ENCODE measurements at places on chromosomes 5 and 9.

DNA sequence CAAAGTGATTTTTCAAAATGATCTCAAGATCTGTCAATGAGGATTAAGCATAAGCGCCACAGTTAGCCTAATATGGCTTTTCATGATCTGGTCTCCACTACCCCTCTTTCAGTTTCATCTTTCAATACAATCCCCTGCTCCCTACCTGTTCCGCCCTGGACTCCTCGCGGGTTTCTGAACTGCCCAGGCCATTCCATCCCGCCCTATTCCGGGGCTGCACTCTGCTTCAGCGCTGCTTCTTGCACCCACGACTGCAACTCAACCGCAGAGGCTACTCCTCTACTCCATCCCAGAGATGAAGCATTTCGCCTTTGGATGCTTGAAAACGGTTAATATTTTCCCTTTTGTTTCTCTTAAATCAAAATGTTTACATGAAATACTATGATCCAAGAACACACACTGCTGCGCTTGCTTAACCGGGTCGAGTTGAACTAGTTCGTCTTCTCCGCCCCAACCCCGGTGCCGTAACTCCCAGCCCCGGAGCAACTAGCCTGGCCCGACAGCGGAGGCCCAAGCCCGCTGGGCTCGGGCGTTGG is 716 bp upstream of the OTULIN start:
- peak; percentile 22 for DNase-seq

DNA sequence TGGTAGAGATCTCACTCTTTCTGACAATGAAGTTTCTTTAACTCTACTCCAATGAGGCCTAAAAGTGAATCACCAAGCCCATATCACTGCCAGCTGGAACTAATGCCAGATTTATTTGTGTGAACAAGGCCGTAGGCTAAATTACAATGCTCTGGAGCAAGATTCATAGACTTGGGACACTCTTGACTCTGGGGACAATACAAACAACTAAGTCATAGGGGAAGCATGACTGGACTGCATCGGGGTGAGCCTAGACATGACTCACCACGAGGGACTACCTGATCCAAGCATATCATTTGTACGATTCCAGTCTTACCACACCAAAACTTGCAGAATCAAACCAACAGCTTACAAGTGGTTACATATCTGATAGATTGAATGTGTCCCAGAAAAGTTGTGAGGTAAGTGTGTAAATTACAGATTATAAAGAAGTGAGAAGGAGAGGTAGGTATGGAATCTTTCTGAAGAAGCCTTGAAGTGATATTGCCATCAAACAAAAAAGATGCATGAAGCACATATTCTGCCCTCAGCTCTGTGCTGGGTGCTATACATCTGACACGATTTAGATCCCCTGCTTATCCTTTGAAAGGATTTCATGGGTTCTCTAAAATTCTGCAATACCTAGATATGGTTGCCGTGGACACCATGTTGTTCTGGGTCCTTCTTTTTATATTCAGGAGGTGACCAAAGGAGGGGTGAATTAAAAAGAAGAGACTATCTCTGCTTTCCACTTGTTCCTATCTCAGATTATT is 199.3 kb upstream of the PDE4D start:
- no peak for DNase-seq

DNA sequence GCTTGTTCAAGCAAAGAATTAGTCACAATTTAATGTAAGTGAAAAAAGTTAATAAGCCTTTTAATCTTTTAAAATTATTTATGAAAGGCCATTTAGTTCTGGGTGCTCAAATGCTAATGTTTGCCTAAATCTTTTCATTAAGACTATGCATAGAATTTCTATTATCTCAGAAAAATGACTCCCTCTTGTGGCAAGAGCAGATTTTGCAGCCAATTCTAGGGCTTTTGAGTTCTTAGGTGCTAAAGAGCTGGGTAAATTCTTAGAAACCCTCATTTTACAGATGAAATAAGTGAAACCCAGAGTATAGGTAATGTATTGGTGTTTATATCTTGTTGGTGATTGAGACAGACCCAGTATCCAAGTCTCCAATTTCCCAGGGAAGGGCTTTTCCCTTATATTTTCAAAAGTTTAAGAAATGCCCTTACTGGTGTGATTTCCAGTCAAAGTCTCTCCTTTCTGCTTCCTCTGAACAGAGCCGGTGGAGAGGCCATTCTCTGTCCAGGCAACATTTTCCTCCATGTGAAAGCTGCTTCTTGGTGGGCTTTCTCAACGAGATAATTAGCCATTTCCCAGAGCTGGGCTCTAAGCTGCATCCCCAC is 24.1 kb upstream of the PCSK5 start:
- peak; percentile 28 for DNase-seq

GRCh38 chr5:173869316-173869715 is 18.8 kb upstream of the CPEB4 start:
- no peak for DNase-seq

DNA sequence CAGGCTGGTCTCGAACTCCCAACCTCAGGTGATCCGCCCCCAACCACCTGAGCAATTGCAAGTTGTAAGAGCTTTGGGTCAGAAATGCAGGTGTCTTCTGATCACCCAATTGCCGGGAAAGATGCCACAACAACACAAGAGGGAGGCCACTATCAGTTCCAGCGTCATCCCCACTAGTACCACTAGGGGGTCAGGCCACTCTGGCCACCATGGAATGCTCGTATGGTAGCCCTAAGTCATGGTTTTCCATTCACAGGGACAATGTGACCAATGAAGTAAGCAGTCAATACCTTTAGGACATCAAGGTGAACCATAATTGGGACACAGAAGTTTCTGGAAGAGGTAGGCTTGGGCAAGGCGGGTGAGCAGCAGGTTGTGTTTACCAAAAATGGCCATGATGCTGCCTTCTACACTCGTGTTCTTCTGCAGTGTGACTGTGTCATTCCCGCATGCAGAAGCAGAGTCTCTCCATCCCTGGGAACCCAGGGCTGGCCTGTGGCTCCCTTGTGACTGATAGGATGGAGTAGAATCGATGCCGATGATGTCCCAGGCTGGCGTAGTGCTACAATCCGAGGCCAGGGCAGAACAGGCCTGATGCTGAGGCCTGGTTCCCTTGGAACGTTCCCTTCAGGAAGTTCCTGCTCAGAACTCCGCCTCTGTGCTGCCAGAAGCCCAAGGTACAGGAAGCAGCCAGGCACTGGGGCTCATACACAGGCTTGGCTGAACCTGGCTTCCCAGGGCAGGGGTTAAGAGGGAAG is 42.2 kb upstream of the ANKRD33B start:
- DNase-seq, result peak; percentile 50

DNA sequence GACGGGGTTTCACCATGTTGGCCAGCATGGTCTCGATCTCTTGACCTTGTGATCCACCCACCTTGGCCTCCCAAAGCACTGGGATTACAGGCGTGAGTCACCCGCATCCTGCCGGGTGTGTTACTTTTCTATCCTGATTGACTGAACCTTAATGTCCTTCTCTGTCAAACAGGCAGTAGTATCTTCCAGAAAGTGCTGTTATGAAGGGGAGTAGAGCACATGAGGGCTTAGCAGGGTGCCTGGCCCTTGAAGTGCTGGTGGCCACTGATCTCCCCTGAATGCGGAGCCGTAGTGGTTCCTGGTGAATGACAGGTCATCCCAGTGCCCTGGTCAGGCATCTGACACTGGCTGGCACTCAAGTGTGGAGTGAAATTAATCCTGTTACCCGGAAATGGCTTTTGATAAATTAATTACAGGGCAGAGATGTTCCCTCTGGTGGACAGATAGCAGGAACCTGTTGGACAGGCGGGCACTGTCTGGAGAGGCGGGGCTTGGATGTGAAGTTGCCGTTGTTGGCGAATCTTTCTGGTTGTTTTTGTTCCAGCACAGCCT is 28.4 kb downstream of the PRRC2B start:
- DNase-seq, result no peak

- DNase-seq, result no peak
Measured at GRCh38 chr5:62284946-62285891, 20.8 kb upstream of the KIF2A start.

DNA sequence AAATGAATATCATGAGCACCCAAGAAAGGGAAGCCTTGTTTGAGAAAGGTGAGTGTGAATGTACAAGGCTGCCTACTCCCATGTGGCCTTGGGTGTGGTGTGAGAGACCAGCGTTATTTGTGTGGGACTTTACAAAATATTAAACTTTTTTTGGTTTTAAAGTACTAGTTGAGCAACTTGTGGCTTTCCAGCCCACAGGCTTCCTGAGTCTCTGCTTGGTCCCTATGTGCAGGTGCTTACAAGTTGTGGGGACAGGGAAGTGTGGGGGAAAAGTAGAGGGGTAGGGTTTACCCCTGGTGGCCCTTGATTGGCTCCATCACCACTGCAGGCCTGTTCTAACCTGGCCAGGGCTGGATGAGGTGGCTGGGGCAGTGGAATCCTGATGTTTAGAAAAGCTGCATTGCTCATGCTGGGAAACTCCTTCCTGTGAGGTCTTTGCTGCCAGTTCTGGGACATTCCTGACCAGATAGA is 19.7 kb downstream of the PTTG1 start:
- no peak for DNase-seq

- no peak for DNase-seq
Measured at GRCh38 chr9:16236311-16236710, 634.2 kb downstream of the BNC2 start.

DNA sequence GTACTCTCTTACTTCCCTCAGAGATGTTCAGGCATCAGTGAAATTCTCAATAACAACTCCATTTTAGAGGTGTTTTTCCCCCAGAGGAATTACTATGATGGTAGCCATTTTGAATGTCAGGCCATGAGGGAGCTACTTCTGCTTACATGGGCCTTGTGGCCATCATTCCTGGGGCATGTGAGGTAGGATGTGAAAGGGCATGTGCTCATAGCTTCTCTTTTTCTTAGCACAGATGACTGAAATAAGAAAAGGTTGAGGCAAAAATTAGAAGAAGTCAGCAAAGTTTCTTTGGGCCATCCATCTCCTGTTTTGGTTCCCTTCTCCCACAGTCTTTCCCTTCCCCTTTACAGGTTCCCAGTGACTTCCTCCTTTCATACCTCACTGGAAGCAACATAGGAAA is 68.8 kb downstream of the FEM1C start:
- DNase-seq, result no peak

GRCh38 chr5:56359809-56360685 is 126.9 kb upstream of the ANKRD55 start:
- no peak for DNase-seq

DNA sequence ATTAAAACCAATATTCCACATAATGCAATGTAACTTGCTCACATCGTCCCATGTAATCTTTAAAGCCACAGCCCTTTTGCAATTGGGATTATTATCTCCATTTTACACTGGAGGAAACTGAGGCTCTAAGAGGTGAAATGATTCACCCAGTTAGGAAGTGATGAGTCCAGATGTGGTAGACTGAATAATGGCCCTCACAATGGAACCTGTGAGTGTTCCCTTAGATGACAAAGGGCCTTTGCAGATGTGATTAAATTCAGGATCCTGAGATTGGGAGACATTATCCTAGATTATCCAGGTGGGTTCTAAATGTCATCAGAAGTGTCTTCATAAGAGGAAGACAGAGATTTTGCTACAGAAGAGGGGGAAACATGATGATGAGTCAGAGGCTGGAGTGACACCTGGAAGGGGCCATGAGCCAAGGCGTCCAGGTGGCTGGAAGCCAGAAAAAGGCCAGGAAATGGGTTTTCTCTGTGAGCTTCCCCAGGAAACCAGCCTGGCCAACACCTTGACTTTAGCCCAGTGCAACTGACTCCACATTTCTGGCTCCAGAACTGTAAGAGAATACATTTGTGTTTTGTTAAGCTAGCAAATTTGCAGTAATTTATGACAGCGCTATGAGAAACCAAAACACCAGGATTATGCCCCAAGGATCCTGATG is 139.1 kb downstream of the KCNIP1 start:
- no peak for DNase-seq

DNA sequence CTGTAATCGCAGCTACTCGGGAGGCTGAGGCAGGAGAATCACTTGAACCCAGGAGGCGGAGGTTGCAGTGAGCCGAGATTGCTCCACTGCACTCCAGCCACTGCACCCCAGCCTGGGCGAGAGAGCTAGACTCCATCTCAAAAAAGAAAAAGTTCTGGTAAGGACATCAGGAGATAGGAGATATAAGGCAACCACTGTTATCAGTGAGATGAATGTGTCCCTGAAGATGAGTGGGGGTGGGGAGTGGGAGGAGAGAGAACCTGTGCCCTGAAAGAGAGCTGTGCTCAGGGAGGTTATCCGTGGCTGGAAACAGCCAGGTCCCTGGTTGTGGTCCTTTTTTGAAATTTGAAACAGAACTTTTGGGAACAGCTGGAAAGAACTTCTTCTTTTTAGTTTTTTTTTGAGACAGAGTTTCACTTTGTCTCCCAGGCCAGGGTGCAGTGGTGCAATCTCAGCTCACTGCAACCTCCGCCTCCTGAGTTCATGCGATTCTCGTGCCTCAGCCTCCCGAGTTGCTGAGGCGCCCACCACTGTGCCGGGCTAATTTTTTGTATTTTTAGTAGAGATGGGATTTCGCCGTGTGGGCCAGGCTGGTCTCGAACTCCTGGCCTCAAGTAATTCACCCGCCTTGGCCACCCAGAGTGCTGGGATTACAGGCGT is 2.6 kb downstream of the PTPA start:
- no peak for DNase-seq

GRCh38 chr5:154482528-154483449 is 4.8 kb upstream of the HAND1 start:
- DNase-seq, result peak; percentile 68

GRCh38 chr5:10736354-10736753 is 24.7 kb downstream of the DAP start:
- DNase-seq, result no peak

DNA sequence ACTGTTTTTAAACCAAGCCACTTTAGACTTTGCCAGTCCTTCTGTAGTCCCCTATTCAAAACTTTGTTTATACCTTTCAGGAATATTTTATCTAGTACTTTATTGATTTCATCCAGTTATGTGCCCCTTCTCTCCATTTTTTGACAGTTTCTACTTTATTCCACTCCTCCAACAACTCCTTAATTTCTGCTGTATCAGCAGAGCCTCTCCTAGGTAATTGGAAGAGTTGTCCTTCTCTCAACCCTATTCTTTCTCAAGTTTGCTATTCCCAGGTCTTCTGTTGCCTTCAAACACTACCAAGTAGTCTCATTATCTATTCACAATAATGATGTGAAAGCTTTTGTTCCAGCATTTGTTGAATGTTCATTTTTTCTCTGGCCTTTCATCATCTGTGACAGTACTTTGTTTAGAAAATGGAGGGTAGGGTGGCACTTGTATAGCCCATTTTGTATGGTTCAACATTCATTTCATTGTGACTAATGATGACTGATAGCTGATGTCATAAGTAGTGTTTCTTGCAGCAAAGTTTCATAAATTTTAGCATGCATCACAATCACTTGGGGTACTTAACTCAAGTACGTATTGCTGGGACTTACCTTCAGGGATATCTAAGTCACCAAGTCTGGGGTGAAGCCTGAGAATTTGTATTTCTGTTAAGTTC is 204.4 kb upstream of the DMRT1 start:
- no peak for DNase-seq
